CD4-positive, alpha-beta T cell treated with Interleukin-1 beta for 1 hour (primary cell): ENCODE measurements at places on chromosomes 5 and 9.

- no peak for DNase-seq
Measured at GRCh38 chr5:120682851-120683250, 218.8 kb downstream of the PRR16 start.

DNA sequence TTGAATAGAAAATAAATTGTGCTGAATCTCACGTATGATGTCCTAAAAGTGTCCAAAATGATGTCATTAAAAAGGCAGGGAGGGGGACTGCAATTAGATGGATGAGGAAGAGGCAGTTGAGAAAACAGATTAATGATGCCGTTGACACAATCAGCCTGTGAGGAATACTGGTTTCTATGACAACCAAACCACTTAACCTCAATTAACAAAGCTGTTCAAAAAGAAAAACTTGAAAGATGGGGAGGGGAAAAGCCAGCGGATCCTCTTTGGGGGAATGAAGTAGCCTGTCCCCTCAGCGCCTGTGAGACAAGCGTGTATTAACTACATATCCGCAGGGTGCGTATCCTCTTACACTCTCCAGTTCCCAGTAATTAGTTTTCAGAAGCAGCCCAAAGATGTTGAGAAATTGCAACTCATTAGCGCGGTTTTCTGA is 160.7 kb downstream of the TTC39B start:
- DNase-seq, result no peak

GRCh38 chr9:108845507-108845906 is 10.3 kb downstream of the ACTL7B start:
- DNase-seq, result no peak

- no peak for DNase-seq
Measured at GRCh38 chr9:98795970-98796363, 388 bp downstream of the ANKS6 start.

DNA sequence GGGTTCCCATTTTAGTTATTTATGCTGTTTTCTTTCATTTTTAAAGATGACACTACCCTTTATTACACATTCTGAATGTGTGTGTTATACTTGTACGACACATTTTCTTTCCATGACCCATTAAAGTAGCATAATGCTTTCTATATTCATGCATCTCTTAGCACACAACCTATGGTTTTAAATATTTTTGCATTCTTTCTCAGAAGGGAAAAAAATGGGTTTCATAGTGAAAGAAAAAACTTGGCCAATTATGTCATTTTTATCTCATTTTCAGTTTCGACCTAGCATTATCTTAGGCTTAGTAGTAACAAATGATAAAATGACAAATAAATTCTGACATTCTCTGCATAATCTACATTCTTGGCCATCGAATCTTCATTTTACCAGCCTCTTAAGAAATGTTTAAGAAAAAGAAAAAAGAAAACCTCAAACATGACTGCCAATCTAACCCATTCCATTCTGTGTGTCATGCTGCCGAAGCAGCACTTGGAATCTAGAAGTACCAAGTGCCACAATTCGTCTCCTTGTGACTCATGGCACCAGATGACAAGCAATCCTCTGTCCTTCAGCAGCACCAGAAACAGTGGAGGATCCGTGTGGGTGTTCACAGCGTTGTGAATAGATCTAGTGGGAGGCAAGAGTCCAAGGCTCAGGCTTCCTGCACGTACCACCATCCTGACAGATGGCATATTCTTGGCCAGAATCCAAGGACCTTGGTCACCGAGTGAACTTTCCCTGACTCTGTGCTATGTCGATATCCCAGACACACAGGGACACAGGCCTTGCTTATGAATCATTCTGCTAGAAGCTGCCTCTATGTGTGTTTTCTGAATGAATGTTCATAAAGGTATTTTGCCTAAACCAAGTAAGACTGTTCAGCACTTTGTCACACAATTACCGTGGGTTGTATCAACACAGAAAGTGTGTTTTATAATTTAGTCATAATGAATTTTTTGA is 502.7 kb downstream of the NR2F1-AS1 start:
- no peak for DNase-seq

GRCh38 chr9:94210616-94211603 is 48.2 kb upstream of the ZNF169 start:
- DNase-seq, result no peak

DNA sequence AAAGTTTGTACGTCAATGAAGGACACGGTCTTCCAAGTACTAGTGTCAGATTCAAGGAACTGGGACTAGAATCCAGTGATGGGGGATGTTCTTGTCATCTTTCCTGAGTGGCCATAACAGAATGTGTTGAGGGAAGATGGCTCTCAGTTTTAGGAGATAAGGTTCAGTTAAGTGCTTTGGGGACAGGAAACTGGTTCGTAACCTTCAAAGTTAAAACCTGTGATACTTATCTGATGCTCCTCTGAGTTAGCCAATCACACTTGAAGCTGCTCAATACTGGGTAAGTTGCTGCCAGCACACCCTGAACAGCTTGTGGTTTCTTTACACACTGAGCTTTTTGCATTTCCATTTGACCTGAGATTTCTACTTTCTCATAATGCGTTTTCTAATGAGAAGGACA is 64.4 kb downstream of the PIK3R1 start:
- DNase-seq, result peak; percentile 85
